RPMI8226 (cell line): ENCODE measurements at places on chromosomes 12 and 14.
A peak's percentile ranks its signal among the peaks of the same experiment; 100 is the strongest.

- no peak for DNase-seq
Measured at GRCh38 chr14:80567905-80568536, 356.7 kb upstream of the DIO2 start.

DNA sequence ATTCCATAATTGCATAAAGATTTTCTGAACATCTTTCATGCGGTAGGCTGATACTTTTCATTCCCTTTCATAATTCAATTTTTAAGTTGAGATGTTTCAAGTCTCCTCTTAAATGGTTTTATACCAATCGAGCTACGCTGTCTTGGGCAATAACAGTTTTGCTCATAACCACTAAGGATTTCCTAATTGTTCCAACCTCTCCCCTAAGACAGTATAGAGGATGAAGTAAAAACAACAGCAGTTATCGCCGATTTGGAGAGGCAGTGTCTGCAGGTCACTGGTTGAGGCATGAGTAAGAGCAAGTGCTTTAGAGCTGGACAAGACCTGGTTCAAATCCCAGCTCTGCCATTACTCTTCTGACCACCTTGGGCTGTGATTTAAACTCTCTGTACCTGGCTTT is 6.9 kb upstream of the MED13L start:
- no peak for DNase-seq

GRCh38 chr14:89957791-89958190 is 2.1 kb downstream of the TDP1 start:
- DNase-seq, result no peak

DNA sequence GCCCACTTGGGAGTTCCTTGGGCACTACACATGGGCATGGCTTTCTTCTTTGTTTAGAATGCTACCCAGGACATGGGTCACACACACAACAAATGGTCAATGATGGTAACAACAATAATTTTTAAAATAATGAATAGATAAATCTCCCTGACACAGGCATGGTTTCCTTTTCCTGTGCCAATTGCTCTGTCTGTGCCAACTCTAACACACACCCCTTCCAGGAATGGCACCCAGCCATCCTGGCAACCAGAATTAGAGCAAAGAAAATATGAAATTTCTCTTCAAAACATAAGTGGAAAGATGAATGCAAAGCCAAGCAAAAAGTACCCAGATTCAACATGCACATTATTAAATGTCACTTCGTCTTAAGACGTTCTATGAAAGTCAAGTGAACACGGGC is 104.9 kb upstream of the SOX5 start:
- no peak for DNase-seq

DNA sequence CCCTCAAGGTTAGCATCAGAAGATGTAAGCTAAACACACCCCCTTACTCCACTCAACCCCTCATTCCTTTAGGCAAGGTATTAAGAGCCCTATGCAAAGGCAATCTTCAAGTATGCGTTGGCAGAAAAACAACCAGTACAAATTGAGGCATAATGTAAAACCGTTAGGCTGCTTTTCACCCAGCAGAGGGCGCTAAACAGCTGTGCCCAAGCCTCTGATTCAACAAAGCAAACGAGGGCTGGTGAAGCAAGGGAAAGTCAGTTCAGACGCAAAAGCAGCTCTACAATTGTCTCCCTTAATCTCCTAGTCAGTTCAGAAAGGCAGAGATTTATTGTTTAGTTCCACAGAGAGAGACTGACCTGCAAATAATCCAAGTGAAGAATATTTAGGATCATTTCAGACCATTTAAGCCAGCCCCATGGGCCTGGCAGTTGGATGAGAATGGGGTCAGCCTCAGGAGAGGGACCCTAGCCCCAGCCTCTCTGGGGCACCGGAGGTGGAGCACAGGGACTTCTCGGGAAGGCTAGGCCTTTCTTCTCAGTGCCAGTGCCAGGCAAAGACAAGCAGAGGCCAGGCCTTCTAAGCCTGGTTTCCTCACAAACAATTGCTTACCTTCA is 23.5 kb downstream of the DCAF5 start:
- peak; percentile 67 for DNase-seq

- peak; percentile 68 for DNase-seq
Measured at GRCh38 chr14:77123381-77124325, 17.9 kb downstream of the ZDHHC22 start.

DNA sequence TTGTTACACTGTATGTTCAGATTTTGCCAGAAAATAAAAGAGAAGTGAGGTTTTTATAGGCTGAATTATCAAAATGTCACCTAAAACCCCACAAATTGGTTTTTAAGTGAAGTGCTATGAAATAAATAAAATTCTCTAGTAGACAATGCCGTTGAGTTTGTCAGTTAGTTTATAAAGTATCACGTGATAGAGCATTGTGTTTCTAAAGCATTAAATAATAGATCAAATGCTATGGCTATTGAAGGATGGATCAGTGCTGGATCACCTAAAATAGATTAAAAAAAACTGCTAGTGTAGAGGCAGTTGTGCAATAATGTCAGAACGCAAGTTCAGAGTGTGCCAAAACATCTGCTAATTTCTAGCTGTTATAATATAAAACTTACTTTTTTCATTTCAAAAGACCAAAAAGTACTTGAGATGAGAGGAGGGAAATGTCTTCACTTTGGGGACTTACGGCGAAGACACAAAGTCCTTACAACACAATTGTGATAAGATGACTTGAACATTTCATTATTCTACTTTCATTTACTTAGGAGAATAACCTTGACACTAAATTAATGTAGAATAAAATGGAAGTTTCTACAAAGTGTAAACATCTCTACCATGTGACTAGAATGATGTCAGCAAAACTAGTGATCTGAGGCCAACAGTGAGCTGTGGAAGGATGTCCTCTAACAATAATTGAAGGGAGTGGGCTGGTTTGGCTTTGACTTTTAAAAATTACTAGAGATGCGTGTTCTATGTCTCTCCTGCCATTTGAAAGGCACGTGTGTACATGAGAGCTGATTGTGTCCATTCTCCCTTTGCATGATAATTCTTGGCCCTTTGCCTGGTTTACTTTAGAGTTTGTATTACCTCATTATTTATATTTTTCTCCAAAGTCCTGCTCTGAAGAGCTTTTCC is 154.4 kb upstream of the PDE3A start:
- no peak for DNase-seq

- no peak for DNase-seq
Measured at GRCh38 chr14:105096206-105096875, 31.1 kb upstream of the GPR132 start.

DNA sequence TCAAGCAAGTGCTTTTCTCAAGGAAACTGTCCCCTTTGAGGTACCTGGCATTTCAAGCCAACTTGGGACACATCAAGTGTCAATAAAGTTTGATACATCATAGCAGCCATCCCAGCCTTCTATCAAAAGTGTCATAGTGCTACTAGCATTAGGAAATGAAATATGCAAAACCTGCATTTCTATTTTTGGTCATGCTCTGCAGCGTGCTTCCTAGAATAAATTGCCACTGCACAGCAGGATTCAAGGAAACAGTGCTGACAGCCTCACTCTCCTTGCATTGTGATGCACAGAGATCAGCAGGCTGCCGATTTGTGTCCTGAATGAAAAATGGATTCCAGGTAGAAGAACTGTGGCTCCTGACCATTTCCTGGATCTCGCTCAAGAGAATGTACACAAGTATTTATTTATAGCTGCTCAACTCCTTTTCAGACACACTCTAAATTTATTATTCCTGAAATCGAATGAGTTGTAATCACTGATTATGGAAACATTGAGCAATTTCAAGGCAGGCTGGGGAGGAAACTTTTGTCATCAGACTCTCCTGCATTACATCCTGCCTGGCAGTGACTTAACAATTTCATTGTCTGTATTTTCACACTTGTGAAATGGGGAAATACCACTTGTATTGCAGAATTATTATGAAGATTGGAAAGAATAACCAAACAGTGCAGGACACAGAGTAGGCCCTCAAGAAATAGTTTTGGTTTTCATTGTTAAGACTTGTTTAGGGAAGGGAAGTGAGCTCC is 120.9 kb downstream of the SLC38A6 start:
- DNase-seq, result peak; percentile 51

DNA sequence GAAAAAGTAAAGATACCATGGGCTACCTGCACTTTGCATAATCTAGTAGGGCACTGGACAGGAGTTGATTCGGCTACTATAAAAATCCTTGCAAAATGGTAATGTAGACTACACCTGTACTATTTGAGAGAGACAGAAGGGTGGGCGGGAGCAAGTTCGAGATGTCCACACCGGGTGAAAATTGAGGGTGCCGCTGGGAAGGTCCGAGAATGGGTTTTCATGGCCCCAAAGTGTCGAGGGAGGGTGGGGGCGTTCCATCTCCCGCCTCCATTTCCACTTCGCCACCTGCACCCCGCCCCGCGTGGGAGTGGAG is 648 bp downstream of the SNX6 start:
- no peak for DNase-seq

GRCh38 chr12:53159195-53159839 is 21.2 kb upstream of the ZNF740 start:
- peak; percentile 86 for DNase-seq

- no peak for DNase-seq
Measured at GRCh38 chr12:121843236-121843982, 15.2 kb downstream of the HPD start.

DNA sequence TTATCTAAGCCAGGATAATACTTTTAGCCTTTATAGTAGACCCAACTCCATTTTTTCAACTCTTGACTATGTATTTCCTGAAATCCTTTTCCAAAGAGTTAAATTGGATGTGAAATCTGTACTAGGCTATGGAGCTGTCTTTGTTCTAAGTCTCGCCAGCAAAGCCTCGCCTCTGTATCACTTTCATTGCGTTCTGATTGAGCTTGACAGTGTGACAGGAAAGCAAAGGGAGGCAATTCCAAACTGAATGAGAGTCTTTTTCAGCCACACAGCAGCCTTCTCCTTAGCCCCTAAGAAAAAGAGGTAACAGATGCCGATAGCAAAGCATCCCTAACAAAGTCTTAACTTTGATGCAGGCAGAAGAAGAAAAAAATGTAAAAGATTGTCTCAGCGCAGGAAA is 154.6 kb upstream of the OTX2 start:
- DNase-seq, result no peak

GRCh38 chr12:23098110-23098509 is 473.1 kb downstream of the ETNK1 start:
- no peak for DNase-seq

DNA sequence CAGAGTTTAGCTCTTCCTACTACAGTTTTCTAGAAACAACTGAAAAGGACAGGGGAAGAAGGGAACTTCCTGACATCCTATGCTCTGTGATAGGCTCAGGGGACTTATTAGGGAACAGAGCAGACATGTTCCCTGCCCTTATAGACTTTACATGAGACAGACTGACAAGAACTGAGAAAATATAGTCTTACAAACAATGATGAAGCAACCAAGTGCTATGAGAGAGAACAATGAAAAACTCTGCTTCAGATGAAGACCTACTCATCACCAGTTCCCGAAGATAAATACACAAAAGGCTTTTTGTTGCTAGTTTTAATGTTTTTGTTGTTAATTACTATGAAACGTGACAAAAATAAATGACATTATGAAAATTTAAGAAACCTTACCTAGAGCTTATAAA is 115.3 kb downstream of the SEC23A start:
- no peak for DNase-seq

- DNase-seq, result peak; percentile 32
Measured at GRCh38 chr12:52581481-52581880, 7.8 kb upstream of the KRT74 start.

DNA sequence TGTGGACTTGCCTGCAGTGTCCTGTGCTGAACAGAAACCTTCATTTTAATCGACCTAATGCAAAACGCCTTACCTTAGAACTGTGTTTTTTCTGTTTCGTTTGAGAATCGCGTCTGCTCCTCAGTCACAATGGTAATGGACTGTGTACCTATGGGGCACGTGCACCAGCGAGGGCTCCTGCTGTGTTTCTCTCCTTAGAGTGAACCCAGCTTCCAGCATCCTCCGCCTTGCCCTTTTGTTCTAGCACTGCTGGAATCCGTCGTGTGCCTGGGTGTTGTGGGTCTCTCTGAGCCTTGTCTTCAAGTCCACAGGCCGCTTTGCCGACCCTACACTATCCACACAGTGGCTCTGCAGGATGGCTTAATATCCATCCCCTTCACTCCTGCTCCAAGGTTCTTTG is 3.6 kb downstream of the AMN start:
- DNase-seq, result no peak

DNA sequence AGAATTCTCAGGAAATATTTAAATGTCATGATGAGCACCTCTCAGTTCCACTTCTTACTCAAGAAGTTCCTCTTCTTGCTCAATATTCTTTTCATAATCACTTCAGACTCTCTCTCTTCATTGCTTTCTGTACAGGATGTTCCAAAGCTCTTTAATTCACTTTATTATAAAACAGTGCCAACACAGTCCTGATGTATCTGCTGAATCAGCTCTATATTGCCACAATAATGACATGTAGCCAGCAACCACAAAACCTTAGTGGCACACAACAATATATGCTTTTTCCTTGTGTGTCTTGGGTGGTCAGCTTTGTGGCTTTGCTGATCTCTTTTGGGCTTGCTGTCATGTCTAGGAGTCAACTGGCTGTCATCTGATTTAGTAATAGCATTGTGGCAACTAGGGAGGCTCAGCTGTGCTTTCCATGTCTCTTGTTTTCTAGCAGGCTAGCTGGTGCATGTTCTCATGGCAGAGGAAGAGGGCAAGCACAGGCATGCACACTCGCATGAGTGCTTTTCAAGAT is 52.8 kb upstream of the SLC2A13 start:
- no peak for DNase-seq
